ENCODE measurements at places on chromosomes 16 and 17. TPM values are rescaled to one million over a fixed set of nuclear protein-coding genes. Genes with fewer than 3 reads are reported as not detected.

- no peaks in the 10 kb centered on the region for H3K27me3 ChIP-seq
- H3K4me1 ChIP-seq = no peaks in the 10 kb centered on the region
- peaks cover 41% of the 10 kb centered on the region for H3K36me3 ChIP-seq
- peak; percentile 75 for DNase-seq
These were observed 863 bp downstream of the LIMD2 start for GRCh38 chr17:63698886-63699637.

DNA sequence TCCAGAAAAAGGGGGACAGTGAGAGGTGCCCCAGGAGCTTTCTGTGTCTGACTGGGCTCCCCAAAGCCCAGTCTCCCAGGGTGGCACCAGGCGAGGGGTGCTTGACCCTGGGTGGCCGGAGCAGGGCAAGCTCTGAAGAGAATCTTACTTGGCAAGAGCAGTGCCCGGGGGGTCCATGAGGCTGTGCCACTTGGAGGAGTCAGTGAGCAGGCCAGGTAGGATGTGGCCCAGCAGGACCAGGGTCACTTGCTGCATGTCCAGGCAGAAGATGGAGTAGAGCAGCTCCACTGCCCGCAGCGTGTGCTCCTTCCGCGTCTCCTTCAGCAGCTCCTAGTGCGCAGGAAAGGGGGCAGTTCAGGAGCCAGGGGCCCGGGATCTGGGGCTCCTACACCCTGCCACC, 7.3 kb downstream of the CSF3 start:
- no peak overlapping the region for H3K4me3 ChIP-seq
- no peak for DNase-seq
- H3K4me1 ChIP-seq = peaks cover 4% of the 10 kb centered on the region

- peak overlapping the region; percentile 11 for H3K4me3 ChIP-seq
- DNase-seq = no peak
- H3K4me1 ChIP-seq = peaks cover 4% of the 10 kb centered on the region
- no peaks in the 10 kb centered on the region for H3K27me3 ChIP-seq
- no peak overlapping the region for H3K27ac ChIP-seq
These were observed 33.5 kb downstream of the TK2 start for GRCh38 chr16:66516509-66516807.

- H3K27ac ChIP-seq = no peak overlapping the region
- no peaks in the 10 kb centered on the region for H3K36me3 ChIP-seq
- H3K4me3 ChIP-seq = no peak overlapping the region
- no peaks in the 10 kb centered on the region for H3K4me1 ChIP-seq
These were observed 19.7 kb downstream of the ADGRG1 start for GRCh38 chr16:57648125-57648524.

- no peak overlapping the region for H3K4me3 ChIP-seq
- H3K27ac ChIP-seq = no peak overlapping the region
- DNase-seq = no peak
- no peaks in the 10 kb centered on the region for H3K27me3 ChIP-seq
- no peaks in the 10 kb centered on the region for H3K36me3 ChIP-seq
- no peaks in the 10 kb centered on the region for H3K4me1 ChIP-seq
These were observed 185.8 kb downstream of the HS3ST3A1 start for GRCh38 chr17:13415871-13416416.

DNA sequence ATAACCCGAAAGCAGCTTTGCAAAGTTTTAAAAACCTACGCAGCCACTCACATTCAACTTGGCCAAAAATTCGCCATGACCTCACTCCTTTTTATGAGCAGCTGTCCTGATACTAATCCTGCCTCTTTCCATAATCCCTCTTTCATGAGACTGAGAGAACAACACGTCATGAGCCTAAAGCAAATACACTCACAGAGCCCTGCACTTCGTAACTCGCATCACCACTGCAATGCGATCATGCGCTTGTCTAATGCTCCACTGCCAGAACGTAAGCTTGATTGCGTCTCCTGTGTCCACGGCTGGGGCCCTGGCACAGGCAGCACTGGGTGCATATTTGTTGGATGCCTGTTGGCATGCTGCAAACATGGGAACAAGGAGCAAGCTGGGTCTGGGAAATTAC, 36.2 kb downstream of the CDRT4 start:
- no peak for DNase-seq
- H3K36me3 ChIP-seq = peaks cover 6% of the 10 kb centered on the region
- H3K27ac ChIP-seq = no peak overlapping the region
- H3K4me3 ChIP-seq = no peak overlapping the region
- no peaks in the 10 kb centered on the region for H3K4me1 ChIP-seq

- H3K27ac ChIP-seq = no peak overlapping the region
- DNase-seq = no peak
- H3K4me1 ChIP-seq = no peaks in the 10 kb centered on the region
- H3K27me3 ChIP-seq = no peaks in the 10 kb centered on the region
- H3K4me3 ChIP-seq = no peak overlapping the region
These were observed 44.5 kb upstream of the SMPD3 start for GRCh38 chr16:68492543-68493411.

The SCNN1G gene
- 0.74 TPM for total RNA-seq

The HBZ gene
- not detected for total RNA-seq

DNA sequence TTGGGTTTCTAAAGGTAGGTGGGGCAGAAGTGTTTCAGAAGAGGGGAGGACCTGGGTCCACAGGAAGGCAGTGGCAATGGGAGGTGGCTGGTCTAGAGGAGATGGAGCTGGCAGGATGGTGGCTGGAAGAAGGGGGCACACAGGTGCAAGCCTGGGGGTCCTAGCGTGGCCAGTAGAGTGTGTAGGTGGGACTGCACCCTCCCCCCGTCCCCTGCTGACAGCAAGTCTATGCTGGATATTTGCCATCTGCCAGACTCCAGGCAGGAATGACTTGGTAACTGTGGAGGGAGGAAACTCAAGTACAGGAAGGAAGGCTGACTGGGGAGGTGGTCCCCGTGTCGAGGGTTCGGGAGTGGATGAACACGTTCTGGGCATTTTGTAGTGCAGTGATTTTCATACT, 8.6 kb downstream of the MED9 start:
- no peaks in the 10 kb centered on the region for H3K4me1 ChIP-seq
- peaks cover 22% of the 10 kb centered on the region for H3K36me3 ChIP-seq
- no peaks in the 10 kb centered on the region for H3K27me3 ChIP-seq
- H3K4me3 ChIP-seq = no peak overlapping the region

DNA sequence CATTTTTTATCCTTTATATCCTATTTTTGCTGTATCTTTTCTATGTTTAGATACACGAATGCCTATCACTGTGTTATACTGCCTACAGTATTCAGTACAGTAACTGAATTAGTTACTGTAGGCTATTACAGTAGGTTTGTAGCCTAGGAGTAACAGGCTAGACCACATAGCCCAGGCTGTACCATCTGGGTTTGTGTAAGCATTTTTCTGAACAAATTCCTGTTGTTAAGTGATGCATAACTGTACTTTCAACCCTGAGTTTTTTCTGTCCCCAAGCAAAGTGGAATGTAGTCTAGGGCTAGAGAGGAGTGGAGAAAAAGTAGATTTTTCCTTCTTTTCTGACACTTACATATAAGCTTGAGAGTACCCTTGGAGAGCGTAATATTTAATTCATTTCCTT, 282.1 kb downstream of the HS3ST3B1 start:
- H3K36me3 ChIP-seq = no peaks in the 10 kb centered on the region
- H3K27ac ChIP-seq = no peak overlapping the region
- no peak overlapping the region for H3K4me3 ChIP-seq
- peaks cover 4% of the 10 kb centered on the region for H3K4me1 ChIP-seq

GRCh38 chr16:684961-685696, 995 bp upstream of the JMJD8 start:
- H3K4me1 ChIP-seq = no peaks in the 10 kb centered on the region
- peaks cover 15% of the 10 kb centered on the region for H3K36me3 ChIP-seq
- peak overlapping the region; percentile 57 for H3K4me3 ChIP-seq

DNA sequence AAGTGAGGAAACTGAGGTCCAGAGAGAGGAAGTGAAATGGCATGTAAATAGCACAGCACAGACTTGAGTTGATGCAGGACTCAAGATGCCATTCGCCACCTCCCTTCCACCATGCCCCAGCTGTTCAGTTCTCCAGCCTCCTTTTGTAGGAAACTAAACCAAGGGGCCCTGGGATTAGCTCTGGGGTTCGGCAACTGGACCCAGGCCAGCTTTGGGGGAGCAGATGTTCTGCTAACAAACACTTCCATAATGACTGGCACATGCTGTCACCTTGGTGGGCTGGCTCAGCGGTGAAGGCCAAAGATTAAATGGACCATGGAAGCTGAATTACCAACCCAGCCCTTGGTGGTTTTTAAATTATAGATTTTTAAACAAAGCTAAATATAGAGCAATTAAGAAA, 77.0 kb downstream of the IRX6 start:
- H3K27ac ChIP-seq = no peak overlapping the region
- no peaks in the 10 kb centered on the region for H3K36me3 ChIP-seq
- no peak for DNase-seq
- H3K4me1 ChIP-seq = no peaks in the 10 kb centered on the region
- no peak overlapping the region for H3K4me3 ChIP-seq

- H3K27me3 ChIP-seq = no peaks in the 10 kb centered on the region
- H3K4me3 ChIP-seq = no peak overlapping the region
- H3K27ac ChIP-seq = no peak overlapping the region
- DNase-seq = no peak
- no peaks in the 10 kb centered on the region for H3K4me1 ChIP-seq
These were observed 3.9 kb downstream of the NLRP1 start for GRCh38 chr17:5580367-5580766.

GRCh38 chr17:9912121-9913099, 7.3 kb upstream of the RCVRN start:
- H3K4me3 ChIP-seq = no peak overlapping the region
- H3K27ac ChIP-seq = no peak overlapping the region
- no peak for DNase-seq
- H3K36me3 ChIP-seq = no peaks in the 10 kb centered on the region

- no peak overlapping the region for H3K4me3 ChIP-seq
- no peak overlapping the region for H3K27ac ChIP-seq
- peaks cover 5% of the 10 kb centered on the region for H3K4me1 ChIP-seq
- no peaks in the 10 kb centered on the region for H3K27me3 ChIP-seq
These were observed 98.3 kb downstream of the PITPNC1 start for GRCh38 chr17:67475161-67475937.

DNA sequence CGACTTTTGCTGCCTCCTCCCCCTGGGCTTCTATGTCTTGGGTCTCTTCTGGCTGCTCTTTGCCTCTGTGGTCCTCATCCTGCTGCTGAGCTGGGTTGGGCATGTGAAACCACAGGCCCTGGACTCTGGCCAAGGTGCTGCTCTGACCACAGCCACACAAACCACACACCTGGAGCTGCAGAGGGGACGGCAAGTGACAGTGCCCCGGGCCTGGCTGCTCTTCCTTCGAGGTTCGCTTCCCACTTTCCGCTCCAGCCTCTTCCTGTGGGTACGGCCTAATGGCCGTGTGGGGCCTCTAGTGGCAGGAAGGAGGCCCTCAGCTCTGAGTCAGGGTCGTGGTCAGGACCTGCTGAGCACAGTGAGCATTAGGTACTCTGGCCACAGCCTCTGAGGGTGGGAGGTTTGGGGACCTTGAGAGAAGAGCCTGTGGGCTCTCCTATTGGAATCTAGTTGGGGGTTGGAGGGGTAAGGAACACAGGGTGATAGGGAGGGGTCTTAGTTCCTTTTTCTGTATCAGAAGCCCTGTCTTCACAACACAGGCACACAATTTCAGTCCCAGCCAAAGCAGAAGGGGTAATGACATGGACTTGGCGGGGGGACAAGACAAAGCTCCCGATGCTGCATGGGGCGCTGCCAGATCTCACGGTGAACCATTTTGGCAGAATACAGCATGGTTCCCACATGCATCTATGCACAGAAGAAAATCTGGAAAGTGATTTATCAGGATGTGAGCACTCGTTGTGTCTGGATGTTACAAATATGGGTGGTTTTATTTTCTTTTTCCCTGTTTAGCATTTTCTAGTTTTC, 2.3 kb downstream of the GP1BA start:
- H3K4me3 ChIP-seq = no peak overlapping the region
- H3K27ac ChIP-seq = no peak overlapping the region
- peak; percentile 81 for DNase-seq
- no peaks in the 10 kb centered on the region for H3K27me3 ChIP-seq
- H3K4me1 ChIP-seq = no peaks in the 10 kb centered on the region
- peaks cover 25% of the 10 kb centered on the region for H3K36me3 ChIP-seq

DNA sequence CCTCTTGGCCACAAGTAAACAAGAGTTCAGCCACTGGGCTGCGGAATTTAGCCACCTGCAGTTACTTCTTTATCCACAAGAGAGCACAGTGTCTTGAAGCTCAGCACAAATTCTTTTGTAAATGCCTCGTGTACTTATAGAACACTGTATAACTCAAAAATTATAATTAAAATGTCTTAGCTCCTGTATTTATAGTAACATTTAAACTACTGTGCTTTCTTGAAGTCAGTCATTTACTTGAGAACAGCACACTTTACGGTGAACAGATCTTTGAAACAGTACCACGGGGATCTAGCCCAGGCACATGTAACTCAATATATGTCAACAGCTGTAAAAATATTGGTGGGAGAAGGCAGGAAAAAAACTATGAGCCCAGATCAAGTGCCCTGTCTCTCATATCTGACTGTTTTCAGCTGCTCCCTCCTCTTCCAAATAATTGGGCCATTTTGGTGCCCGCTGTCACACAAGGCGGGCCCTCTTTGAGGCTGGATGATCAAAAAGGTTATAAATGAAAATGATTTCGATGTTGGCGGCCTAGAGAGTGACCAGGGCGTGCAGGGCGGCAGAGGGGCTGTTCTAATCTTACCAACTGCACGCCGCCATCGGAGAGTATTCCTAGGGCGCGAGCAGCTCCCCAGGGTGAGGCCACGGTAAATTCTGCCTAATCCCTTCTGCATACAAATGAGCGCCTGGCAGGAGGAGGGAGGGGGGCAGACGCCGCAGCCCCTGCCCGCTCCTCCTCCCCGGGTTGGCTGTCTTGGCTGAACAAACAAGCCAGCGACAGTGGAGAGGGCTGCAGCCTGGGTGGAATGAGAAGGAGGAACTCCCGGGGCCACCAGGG, 183.2 kb downstream of the C16orf78 start:
- H3K4me3 ChIP-seq = no peak overlapping the region
- no peaks in the 10 kb centered on the region for H3K27me3 ChIP-seq
- no peak overlapping the region for H3K27ac ChIP-seq
- peaks cover 2% of the 10 kb centered on the region for H3K4me1 ChIP-seq
- DNase-seq = peak; percentile 74

GRCh38 chr17:1008008-1008761, 11.3 kb downstream of the TIMM22 start:
- H3K36me3 ChIP-seq = no peaks in the 10 kb centered on the region
- H3K4me1 ChIP-seq = no peaks in the 10 kb centered on the region
- no peaks in the 10 kb centered on the region for H3K27me3 ChIP-seq
- H3K4me3 ChIP-seq = no peak overlapping the region
- no peak overlapping the region for H3K27ac ChIP-seq

The HSBP1 gene
- total RNA-seq = 230 TPM

DNA sequence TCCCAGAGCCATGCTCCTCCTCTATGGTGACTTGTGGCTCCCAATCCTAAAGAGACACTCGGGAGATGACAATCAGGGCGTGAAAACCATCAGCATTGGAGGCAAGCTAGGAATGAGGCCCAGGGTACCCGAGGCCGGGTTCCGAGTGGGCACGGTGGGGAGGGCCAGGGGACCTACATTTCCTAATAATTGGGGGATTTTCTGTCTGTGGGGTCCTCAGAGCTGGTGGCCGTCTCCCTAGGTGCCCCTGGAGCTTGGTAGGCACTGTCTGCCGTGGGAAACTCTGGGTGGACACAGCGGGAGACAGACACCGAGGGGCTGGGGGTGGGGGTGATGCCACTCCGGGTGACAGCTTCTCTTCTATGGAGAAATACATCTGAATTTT, 312.5 kb upstream of the TNRC6C start:
- no peaks in the 10 kb centered on the region for H3K4me1 ChIP-seq
- no peak overlapping the region for H3K27ac ChIP-seq
- no peak overlapping the region for H3K4me3 ChIP-seq

The PERCC1 gene
- total RNA-seq = not detected

- H3K27ac ChIP-seq = no peak overlapping the region
- H3K36me3 ChIP-seq = peaks cover 16% of the 10 kb centered on the region
- H3K4me3 ChIP-seq = no peak overlapping the region
- no peak for DNase-seq
- H3K27me3 ChIP-seq = no peaks in the 10 kb centered on the region
These were observed 129.9 kb downstream of the PITPNC1 start for GRCh38 chr17:67506966-67507365.
